Activated naive CD4-positive, alpha-beta T cell treated with anti-CD3 and anti-CD28 coated beads, Interleukin-2, amount 50 U/mL, for 72 hours (primary cell): ENCODE measurements at places on chromosomes 5 and 9.

- no peak for DNase-seq
Observed at GRCh38 chr9:126556560-126557250, 57.0 kb upstream of the LMX1B start.

DNA sequence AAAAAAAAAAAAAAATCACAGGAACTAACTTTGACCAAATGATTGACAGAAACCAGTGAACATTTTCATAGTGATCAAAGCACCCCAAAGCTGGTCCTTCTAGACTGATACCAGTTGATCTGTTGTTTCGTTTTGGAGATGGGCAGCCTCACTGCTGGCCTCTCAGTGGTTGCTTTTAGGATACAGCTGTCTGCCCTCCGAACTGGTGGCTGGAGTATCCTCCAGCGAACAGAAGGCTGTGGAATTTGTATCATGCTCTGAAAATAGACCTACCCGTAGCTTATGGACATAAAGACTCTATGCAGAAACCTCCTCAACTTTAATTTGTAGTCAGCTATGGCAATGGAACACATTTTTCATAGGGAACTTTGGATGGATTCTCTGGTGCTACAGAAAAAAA, 49.0 kb downstream of the DCP2 start:
- DNase-seq, result no peak

DNA sequence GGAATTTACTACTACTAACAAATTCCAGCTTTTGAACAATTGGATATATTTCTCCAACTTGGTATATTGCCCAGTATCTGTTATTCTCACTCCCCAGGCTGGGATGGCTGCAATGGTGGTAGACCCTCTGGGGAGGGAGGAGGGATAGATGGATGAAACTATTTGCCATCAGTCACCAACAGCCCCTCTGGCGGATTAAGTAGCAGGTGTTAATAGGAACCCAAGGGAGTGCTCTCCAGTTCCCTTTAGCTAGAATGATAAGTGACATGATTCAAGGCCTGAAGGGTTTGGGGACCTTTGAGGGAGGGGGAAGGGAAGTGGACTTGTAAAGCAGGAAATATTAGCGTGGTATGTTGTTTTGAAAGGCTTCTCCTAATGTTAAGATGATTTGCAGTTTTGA, 824.0 kb upstream of the ARRDC3 start:
- no peak for DNase-seq

DNA sequence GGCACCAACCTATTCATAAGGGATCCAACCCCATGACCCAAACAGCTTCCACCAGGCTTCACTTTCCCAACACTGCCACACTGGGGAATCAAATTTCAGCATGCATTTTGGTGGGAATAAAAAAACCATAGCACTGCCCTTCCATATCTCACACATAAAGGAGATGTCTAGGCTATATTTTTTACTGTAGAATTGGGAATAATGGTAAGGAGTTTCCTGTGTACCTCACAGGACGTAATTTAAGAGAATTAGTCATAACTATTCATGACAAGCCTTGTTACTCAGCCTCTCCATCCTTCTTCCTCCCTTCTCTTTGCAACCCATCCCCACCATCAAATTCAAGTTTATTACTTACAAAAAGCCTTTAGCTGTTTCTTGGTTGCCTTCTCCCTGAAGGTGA, 352.1 kb downstream of the MLLT3 start:
- DNase-seq, result no peak

DNA sequence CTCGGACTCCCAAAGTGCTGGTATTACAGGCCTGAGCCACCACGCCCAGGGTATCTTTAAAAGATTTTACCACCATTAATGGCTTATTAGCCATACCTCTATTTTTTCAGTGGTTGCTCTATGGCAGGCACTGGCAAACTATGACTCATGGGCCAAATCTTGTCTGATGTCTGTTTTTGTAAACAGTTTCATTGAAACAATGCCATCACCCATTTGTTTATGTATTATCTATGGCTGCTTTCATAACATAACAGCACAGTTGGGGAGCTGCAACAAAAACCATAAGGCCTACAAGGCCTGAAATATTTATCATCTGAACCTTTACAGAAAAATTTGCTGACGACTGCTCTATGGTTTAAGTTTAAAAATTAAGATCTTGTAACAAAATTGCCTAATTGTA, 66.8 kb downstream of the SLC38A9 start:
- DNase-seq, result no peak

- no peak for DNase-seq
Observed at GRCh38 chr9:91677822-91678436, 254.3 kb upstream of the NFIL3 start.

DNA sequence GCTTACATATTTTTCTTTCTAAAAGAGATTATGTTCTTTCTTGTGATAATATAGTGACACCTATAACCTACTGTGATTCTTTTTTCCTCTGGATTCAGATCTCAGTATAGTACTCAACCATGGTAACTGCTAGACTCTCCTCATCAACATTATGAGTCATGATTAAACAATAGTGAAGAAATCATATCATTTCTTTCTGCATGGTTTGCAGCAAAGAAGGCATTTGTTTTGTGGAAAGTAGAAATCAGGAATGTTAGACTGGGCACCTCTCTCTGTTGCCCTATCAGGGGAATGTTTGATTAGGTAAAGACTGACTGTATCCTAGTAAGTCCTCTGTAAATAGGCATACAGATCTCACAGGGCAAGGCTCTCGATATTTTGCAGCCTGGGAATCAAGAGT, 25.6 kb upstream of the SMC2 start:
- DNase-seq, result no peak

- no peak for DNase-seq
Observed at GRCh38 chr9:122955961-122956360, 15.1 kb downstream of the RABGAP1 start.

DNA sequence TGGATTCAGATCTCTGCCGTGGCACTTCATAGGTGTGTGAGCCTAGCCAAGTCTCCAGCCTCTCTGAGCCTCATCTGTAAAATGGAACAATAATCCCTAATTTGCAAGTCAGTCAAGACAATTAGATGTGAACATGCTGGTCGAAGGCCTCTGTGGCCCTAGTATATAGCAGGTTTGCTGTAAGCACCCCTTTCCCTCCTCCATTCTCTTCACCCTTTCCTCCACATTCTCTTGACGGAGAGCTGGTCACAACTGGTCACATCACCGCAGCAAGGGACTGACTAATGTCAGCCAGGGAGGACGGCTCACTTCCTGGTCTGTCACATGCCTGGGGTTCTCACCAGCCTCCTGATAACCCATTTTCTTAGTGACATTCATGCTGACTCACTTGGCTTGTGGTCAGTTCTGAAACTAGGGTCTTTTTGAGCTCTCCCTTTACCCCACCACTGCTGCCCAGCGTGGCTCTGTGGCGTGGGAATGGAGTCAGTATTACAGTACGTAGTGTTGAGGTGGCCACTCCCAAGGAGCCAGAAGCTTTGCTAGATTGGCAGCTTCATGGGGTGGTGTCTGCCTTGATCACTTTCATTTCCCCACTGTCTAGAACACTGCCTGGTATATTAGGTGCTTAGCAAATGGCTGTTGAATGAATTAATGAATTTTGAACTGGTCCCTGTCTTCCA, 47.8 kb downstream of the ERGIC1 start:
- DNase-seq, result no peak

DNA sequence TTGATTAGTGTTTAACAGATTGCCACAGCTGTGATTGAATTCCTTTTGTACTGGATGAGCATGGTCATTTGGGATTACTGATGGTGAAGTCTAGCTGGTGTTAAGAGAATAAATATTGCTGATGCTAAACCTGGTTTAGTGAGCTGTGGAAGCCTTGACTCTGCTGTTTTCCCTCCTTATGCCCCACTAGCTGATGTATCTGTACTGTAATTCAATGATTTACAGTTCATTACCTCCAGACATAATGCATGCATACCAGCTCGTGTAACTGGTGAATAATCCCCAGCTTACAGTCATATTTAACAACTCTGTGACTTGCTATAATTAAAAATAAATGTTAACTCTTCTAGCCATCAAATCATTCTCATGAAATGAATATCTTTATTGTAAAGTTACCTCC, 1.7 kb upstream of the CMYA5 start:
- no peak for DNase-seq

DNA sequence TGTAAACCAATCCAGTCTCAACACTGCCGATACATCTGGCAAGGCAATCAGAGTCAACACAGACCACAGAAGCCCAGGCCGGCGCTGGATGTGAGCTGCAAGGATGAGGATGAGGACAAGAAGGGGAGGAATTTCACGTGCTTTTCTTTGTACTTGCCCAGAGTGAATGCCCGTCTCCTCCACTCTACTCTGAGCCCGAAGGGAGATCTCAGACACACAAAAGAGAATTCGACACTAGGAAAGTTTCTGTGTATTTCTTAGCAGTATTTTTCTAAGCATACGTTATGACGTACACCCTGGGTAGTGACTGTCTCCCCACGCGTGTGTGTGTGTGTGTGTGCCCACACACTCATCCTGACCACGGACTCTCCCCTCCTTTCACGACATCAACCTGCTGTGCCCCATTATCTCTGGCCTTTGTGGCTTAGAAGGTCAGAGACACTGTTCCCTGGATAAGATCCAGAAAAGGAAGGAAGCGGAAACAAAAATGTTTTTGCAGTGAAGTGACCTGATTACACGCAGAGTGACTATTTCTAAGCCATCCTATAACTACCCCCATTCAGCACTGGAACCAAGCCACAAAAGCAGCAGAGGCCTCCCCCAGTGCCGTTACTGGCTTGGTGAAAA, 227.3 kb upstream of the DAPK1 start:
- no peak for DNase-seq

DNA sequence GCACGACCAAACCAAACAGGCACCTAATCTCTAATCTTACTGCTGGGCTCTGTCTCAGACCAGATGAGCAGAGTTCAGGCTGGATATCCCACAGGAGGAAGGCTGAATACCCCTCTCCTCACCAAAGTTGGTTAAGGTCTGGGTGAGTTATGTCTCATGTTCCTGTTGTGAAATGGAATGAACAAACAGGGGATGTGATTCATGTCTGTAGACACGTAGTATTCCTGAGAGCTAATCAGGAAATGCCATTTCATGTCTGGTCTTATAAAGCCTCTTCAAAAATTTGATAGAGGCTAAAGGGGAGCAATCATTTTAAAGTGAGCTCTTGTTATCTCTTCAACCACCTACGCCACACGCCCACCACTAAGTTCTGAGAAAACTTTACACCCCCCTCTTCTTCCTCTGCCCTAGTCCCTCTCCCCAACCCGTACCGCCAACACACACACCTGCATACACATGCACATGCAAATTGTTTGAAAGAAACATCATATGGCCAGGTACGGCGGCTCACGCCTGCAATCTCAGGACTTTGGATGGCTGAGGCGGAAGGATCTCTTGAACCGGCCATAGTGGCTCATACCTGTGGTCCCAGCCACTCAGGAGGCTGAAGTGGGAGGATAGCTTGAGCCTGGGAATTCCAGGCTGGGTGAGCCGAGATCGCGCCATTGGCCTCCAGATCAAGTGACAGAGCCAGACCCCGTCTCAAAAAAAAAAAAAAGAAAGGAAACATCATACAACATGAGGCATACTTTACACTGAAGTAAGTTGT, 69.8 kb upstream of the RAI14 start:
- DNase-seq, result no peak

DNA sequence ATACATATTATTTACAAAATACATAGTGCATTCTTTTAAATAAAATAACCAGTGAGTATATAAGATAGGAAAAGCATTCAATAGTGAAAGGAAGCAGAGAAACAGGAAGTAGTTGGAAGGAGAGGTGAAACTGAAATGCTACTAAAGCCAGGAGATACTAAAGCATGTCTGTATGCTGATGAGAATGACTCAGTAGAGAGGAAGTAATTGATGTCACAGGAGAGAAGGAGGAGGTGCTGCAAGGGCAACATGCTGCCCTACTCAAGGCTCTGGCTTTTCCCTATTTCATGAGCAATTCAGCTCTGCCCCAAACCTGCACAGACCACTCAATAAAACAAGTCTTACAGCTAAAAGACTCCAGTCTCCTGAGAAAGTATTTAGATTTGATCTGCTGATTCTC, 108.5 kb upstream of the TXNDC8 start:
- no peak for DNase-seq

- DNase-seq, result no peak
Observed at GRCh38 chr9:12884736-12885395, 110.0 kb downstream of the LURAP1L start.

DNA sequence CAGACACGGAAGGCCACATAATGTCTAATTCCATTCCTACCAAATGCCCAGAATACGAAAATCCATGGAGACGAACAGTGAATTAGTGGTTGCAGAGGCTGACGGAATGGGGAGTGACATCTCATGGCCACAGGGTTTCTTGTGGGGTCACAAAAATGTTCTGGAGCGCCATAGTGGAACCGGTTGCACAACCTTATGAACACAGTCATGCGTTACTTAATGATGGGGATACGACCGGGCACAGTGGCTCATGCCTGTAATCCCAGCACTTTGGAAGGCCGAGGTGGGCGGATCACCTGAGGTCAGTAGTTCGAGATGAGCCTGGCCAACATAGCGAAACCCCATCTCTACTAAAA, 26.0 kb upstream of the TTLL11 start:
- no peak for DNase-seq

- peak; percentile 55 for DNase-seq
Observed at GRCh38 chr9:112097712-112098688, 77.1 kb downstream of the SUSD1 start.

DNA sequence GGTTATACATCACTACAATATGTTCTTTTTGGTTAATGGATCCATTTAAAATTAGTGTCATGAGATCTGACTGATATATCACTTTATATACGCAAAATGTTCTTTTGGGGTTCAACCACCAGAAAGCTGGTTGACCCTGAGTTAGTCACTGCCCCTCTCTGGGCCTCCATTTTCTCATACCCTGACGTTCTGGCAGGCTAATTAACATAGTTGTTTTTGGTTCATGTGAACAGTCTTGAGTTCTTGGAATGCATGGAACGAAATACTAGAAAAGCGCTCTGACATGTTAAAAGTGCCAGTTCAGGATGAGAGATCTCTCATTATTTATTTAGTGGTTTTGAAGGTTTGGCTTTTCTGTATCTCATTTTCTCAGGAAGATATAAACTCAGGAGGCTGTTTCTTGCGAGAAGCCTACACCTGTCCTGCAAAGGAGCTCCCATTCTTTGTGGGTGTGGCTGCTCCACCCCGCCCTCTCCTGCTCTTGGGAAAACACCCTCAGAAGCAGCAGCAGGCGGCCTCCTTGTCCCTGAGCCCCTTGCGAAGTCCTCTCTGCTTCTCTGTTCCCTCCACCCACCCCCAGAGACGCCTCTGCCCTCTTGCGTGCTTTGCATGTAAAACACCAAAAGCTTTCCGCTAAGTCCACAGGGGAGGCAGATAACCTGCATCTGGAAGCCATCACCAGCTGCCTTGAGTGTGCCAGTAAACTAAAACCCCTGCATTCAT, 302.4 kb upstream of the PANK3 start:
- no peak for DNase-seq
